ENCODE measurements at places on chromosomes 1 and 21.

DNA sequence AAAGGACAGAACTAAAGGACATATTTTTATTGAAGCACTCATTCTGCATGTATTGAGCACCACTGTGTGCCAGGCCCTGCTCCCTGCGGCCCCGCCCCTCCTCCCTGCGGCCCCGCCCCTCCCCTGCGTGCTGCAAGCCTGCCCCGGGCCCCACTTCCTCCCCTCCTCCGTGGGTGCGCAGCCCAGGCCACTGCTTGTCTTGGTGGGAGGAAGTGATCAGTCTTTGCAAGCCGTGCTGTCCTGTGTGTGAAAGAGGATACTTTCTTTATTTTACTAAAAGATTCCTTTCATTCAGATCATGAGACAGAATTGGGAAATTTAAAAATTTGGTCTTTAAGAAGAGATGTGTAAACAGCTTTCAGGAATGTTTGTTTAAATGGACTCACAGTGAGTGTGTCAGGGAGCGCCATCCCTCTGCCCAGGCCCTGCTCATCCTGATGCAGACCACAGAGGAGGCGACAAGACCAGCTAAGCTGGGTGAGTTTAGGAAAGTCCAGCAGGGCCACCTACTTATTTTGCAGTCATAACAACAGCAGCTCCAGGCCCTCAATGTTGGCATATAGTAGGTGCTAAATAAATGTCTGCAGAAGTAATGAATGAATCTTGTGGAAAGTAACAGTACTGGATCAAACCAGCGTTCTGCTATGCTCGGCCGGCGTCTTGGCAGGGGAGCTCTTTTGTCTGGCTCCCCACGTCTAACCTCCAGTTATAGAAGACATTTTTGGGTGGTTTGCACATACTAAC, 88.3 kb upstream of the SELENON start:
- no peak for DNase-seq

DNA sequence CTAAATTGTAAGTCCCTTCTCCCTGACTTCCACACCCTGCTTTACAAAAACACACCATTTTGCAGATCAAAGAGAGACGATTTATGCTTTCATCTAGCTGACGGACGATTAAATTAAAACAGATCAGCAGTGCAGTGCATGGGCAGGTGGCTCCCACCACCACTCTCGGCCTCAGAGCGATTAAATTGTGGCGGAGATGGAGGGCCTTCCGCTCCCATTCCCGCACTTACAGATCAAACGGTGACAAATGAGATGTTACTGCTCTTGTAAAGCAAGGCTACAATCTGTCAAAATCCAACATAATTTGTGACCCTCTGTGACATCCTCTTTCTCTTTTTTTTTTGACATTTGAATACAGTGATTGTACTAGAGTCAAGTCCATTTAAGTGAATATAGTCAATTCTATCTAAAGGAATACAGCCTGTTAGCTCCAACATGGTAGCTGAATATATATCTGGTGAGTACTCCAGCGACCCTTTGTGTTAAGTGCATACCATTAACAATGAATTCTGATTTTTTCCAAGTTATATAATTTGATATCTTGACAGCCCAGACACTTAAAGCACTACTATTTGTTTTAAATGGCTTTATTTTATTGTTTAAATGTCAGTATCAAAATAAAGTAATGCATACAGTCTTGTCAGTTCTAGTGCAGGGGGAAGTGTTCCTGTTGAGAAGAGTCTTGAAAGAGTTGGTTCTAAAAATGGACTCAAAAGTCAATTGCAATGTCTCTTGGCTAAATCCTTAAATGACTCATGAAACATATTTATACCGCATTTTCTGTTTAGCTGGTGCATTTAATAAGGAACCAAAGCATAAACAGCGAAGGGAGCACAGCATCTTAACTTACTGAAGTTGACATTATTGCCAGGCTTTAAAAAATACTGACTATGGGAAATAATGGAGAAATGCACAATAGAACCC, 109.0 kb downstream of the ESRRG start:
- DNase-seq, result no peak

DNA sequence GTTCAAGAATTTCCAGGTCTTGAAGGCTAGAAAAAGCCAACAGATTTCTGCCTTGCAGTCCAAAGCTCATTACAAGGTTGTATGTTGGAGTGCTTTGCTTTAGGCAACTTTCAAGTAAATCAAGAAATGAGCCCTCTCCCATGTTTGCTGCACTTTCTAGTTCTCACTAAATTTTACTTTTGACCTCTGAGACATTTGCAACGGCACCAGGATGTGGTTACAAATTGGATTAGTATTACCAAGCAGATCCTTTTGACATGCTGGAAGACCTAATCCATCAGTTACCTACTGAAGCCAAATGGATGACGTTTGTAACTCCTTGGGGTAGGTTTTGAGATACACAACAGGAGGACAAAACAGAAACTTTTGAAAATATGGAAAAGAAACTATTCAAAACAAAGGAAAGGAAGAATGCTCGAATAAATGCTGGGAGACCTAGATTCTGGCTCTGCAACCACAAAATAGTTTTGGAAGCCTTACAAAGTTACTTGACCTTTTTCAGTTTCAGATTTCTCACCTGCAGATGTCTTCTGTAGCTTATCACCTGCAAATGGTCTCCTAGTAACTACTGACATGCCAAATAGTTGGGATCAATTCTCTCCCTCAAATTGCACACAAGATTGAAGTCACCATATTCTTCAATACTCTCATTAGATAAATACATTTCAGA, 251.7 kb upstream of the ADGRL2 start:
- no peak for DNase-seq

- DNase-seq, result peak; percentile 47
Measured at GRCh38 chr1:45543581-45544417, 6.8 kb upstream of the AKR1A1 start.

- DNase-seq, result no peak
Measured at GRCh38 chr1:36128126-36128904, 3.3 kb upstream of the COL8A2 start.

- DNase-seq, result no peak
Measured at GRCh38 chr1:99504287-99504686, 141.6 kb upstream of the PALMD start.

GRCh38 chr1:45499415-45499769, 481 bp downstream of the CCDC163 start:
- no peak for DNase-seq

- no peak for DNase-seq
Measured at GRCh38 chr1:156508205-156508954, 7.8 kb upstream of the MEF2D start.

DNA sequence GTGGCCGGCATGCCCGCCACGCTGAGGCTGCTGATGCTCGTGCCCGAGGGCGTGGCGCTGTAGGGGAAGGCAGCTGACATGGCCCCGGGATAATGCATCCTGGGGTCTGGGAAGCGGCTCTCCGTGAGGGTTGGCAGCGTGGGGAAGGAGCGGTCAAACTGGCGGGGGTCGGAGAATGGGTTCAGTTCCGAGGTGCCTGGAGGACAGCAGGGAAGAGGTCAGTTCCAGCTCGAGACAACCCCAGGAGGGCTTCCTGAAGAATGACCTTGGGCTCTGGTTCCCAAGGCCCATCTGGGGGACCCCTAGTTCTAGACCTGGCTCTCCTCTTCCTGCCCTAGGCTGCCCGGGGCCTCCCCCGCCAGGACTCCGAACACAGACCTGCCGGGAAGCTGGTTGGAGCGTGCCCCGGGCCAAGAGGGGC, 27.6 kb downstream of the RUNX3 start:
- DNase-seq, result no peak

DNA sequence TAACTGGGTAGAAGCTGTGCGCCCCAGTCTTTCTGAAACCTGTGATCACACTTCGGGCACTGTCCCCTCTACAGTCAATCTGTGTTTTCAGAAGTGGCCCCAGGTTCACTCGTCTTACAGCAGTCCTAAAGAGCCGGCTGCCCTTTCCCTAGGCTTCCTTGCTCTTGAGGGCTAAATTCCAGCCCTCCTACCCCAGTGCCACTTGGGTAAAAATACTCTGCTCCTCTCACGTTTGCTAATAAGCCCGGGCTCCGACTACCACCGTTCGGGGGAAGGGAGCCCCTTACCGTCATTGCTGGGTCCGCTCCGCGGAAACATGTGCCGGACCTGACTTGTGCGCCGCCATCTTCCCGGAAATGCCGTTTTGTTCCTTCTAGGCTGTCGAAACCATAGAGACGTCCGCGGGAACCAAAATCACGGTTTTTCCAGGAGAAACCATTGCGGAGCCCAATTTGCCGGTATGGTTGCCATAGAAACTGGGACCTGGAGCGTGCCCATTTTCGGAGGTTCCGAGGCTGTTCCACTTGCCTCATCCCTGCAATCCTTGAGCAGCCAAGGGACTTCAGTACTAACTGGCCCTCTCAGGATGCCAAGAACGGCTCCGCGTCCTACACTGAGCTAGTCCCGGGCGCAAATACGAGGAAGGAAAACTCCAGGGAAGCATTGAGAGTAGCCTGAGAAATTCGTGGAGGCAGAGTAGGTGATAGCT, at the start of gene GPATCH4:
TSS of gene GPATCH4 (minus strand) at position 358 of the 709 bp plus-strand sequence.
- peak; percentile 96 for DNase-seq

- no peak for DNase-seq
Measured at GRCh38 chr1:157116737-157117103, 17.1 kb upstream of the ETV3L start.

DNA sequence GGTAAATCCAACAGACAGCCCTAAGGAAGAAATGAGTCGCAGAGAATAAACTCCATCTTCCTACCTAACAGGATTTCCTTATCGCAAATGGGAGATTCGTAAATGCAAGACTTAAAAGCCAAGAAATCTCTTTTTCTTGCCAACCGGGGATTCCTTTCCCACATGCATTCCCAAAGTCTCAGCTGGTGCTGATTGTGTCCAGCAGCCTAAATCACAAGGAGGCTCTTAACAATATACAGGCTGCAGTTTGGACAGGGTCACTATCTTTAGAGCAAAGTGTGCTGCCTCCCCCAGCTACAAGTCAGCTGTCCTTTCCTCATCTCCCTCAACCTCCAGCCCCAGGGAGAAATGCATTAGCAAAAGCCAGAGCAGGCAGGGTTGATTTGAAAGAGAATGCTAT, 189.8 kb upstream of the PLXNA2 start:
- no peak for DNase-seq

DNA sequence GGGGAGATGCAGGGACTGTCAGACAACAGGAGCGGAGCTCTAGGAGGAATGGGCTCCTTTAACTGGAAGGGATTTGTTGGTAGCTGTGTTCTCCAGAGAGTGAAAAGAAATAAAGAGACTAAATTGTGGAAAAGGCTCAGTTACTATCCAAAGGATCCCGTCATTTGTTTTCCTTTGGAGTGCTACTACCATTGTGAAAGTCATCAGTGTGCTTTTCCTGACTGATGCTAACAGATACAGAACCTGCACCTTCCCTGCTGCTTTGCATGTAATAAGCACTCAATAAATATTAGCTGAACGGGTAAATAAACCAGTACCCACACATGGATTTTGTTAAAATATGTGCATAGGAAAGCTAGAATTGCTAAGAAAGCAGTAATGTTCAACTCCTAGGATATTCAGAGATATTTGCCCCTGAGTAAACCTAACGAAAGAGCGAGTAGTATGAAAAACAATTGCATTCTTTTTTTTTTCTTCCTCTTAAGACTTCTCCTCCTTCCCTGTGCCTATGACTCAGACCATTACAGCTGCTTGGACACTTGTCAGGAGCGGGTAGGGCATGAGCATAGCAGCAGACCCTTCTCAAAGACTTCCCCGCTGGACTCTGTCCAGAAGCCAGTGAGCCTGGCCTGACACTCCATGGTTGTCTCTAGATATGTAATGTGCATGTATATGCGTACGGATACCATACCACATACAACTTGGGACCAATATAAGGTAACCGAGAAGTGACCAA, 41.7 kb downstream of the PTGFRN start:
- peak; percentile 92 for DNase-seq

DNA sequence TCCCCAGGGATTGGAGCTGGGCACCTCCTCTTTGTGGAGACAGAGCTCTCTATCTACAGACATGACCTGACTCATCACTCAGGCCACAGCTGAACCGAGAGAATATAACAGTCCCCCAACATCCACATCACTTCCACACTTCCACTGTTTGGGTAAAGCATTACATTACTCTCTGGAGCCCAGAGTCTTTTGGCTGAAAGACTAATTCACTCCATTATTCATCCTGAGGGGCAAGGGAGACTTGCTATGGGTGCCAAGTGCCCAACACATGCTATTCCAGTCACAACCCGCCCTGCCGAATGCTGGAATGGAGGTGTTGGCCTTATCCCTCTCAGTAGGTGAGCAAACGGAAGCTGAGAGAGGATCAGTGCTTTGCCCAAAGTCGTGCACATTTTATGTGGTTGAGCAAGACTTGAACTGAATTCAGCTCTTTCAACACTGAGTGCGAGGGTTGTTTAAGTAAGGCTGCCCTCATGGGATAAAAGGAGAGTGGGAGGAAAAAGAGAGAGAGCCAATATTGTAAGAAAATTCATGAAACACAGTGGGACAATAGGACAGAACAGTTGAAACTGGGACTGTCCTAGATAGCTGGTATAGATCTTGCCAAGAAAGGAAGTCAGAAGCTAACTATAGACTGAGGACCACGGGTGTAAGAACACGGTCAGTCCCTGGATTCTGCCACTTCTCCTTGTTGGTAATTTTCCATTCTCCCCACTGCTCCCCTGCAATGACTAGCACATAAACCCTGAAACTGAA, 13.5 kb upstream of the CHI3L1 start:
- DNase-seq, result peak; percentile 94

DNA sequence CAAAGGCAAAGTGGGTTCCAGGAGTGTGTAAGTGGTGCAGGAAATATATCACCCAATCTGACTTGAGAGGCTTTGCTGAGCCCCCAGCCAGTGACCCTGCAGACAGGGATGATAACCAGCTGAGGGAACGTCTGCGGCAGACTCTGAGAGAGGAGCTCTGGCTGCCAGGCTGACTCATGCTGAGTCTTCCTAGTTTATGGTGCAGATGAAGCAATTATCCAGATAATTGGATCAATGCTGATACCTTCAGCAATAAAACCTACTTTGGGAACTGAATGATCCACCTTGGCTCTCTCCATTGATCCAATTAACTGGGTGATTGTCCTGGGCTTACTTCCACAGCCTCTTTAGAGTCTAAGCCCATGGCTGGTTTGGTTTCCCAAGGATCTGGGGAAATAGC, 7.3 kb downstream of the C8B start:
- no peak for DNase-seq

DNA sequence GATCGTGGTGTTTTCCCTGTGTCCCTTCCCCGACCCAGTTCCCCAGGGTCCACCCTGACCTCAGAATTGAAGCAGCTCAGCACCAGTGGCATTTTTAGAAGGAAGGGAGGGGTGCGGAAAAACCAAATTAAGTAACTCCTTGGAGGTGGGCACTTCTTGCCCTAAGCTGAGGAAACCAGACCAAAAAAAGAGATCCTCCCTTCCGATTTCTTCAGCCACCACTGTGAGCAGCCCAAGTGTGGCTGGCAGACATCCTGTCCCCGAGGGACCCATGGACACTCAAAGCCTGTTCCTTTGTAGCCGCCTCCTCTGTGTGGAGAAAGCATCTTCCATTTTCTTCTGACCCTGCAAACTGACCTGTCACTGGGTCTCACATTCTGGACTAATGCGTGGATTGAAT, 31.3 kb downstream of the KIRREL1 start:
- no peak for DNase-seq

- DNase-seq, result peak; percentile 69
Measured at GRCh38 chr1:50873458-50874187, 86.4 kb downstream of the FAF1 start.

- DNase-seq, result no peak
Measured at GRCh38 chr1:46465981-46466476, 23.6 kb upstream of the DMBX1 start.
